ENCODE measurements at places on chromosomes 1 and 21.
A peak's percentile ranks its signal among the peaks of the same experiment; 100 is the strongest.

- DNase-seq: peak; percentile 24
Measured at GRCh38 chr1:228013935-228014930, 7.4 kb downstream of the WNT3A start.

DNA sequence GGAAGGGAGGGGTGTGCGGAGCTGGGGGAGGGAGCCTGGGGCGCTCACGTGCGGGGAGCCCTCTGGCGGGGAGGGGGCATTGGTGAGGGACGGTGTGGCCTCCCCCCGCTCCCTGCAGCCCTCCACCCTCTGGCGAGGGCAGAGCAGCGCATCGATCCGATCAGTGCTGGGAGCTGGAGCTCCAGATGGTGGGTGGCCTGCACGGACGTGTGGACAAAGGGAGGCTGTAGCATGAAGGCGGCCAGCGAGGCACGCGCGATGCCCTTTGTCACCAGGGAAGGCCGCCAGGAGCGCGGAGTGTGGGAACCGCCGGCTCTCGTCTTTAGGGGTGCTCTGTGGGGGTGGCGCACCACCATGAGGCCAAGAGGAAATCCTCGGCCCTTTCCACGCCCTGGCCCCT, 5.4 kb upstream of the HES5 start:
- DNase-seq: no peak

DNA sequence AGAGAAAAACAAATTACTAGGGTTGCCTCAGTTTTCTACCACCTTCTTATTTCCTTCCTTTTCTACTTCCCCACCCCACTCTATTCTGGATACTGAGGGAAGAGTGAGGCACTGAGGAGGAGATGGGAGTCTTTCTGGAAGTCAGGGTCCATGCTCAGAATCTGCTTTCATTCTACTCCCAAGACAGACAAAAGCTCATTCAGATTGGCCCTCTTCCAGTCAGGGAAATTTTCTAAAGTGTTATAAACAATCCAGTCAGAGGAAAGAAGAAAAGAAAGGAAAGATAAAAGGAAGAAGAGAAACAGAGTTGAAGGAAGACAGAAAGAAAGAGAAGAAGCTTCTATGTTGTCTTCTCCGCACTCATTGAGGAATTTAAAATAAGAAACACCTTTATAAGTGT, 228.6 kb downstream of the COP1 start:
- peak; percentile 23 for DNase-seq

GRCh38 chr1:171251042-171251951, 3.0 kb downstream of the FMO1 start:
- peak; percentile 66 for DNase-seq

GRCh38 chr1:3070309-3070643, 1.3 kb downstream of the PRDM16 start:
- no peak for DNase-seq

- no peak for DNase-seq
Measured at GRCh38 chr1:162929177-162929576, 68.2 kb upstream of the CCDC190 start.

DNA sequence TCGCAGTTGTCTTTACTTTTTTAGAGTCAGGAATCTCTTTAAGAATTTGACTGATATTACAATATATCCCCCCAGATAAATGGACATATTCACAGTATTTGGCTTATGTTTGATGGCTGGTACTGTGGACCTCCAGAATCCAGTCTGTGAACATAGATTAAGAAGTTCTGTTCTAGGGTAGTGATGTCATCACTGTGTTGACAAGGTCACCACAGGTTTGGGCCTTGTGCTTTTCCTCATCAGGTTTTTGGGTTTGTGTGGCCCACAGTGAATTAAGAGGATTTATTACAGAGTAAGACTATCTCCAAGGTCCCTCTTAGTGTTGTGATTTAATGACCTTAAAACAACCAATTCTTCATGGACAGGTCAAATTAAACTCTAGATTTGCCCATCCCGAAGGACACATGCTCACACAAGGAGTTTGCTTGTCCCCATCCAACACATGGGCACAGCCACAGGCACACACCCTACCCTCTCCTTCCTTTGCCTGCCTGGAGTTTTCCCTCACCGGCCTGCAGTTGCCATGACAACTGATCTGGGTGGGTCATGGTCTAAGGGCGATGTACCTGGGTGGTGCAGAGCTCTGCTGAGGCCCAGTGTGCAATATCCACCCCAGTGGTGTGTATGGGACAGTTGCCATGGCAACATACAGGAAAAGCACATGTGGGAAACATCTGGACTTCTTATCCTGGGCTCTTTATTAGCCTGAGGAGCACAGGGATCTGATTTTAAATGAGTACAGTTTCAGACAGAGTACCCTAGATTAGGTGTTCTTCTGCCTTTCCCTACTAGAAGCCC, 98.6 kb downstream of the NAV1 start:
- no peak for DNase-seq

- DNase-seq: no peak
Measured at GRCh38 chr1:55747408-55747841, 532.3 kb upstream of the USP24 start.

- DNase-seq: no peak
Measured at GRCh38 chr1:61092642-61093041, 10.3 kb downstream of the NFIA start.

GRCh38 chr1:33918368-33918767, 54.5 kb downstream of the HMGB4 start:
- peak; percentile 2 for DNase-seq

DNA sequence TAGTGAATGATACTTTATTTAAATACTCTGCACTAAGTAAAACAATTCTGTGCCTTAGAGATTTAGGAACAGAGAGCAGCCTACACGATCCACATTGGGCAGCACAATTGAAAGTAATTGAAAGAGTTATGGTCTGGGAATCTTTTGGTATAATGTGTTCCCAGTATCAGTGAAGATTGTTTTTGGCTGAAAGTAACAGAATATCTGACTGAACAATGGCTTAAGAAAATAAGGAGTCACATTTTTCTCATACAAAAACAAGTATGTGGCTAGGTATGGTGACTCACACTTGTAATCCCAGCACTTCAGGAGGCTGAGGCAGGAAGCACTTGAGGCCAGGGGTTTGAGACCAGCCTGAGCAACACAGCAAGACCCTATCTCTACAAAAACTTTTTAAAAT, 306.2 kb downstream of the NFIA start:
- peak; percentile 23 for DNase-seq

GRCh38 chr1:156859523-156860112, 701 bp upstream of the INSRR start:
- DNase-seq: peak; percentile 28

DNA sequence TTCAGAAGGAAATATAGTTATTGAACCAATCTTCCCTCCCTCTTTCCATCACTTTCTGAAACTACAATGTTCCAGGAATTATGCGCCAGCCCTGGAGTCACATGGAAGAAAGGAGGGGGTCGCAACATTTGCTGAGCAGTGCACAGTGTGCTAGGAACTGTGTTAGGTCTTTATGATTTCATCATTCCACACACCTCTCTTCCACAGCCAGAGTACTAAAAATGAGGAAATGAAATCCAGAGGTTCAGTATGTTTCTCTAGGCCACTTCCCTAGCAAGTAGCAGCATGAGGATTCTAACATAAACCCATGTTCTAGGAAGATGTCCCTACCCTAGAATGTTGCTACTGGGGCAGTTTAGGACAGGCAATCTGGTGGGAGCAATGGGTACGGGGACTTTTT, 158.1 kb downstream of the SLC45A1 start:
- DNase-seq: no peak

Measured in EL (cell line).